ENCODE measurements at places on chromosomes 16 and 17.

- no peak for DNase-seq
Observed at GRCh38 chr17:16258901-16259300, 41.9 kb downstream of the PIGL start.

GRCh38 chr16:55062442-55062841 is 131.8 kb downstream of the IRX5 start:
- DNase-seq = no peak

- DNase-seq = no peak
Observed at GRCh38 chr17:77880711-77881450, 77.6 kb upstream of the TNRC6C start.

DNA sequence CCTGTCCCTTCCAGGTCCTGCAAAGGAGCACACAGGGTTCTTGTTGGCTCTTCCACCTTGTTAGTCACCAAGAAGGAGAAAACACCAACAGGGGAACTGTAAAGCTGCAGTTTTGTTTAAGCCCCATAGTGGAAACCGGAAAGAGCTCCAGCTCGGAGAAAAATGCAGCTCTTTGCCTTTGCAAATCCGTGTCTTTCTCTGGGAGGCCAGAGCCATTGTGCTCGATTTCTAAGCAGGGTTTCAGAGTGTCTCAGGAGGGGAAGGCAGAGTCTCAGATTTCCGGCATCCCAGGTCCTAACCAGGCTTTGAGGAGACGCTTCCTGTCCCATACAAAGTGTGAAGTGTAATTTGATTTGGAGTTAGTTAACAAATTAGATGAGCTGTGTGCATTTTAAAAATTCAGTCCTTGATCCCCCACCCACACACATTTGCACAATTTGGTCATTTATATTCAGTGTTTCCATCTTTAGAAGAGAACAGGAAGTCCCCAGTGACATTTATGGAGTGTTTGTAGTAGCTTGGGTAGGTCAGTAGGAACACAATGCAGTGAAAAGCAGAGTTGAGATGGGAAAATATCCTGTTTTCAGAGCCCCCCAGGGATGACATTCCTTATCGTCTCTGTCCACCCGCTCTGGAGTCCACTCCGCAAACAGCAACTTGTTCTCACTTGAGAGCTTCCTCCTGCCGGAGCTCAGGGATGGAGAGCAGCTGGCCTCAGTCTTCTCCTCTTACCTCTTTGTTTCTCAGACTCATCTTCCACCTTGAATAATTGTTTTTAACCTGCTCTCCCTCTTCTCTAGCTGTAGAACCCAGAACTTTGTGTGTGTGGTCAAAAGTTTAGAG is 331.9 kb downstream of the SEC14L1 start:
- no peak for DNase-seq

DNA sequence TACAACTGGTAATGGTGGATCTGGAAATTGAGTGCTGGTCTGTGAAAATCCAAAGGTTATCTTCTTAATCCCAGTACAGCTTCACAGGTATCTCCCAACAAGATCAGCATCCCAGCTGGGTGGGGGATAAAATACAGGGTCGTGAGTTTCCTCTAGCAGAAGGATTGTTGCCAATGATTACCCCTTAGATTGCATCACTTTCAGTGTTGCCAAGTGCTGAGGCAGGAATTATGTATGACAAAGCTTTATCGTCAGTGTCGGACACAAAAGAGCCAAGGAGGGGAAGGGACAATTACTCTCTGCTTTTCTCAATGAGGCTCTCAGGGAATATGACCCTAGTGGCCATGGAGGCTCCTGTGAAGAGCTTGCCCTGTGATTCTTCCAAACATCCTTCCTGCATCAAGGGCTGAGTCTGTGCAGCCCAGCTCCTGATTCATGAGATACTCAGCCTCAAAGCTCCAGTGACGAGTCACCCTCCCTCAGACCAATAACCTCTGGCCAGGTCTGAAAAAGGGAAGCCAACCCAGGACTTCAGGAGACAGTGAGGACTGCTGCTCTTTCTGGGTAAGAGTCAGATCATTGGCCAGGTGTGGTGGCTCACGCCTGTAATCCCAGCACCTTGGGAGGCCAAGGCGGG is 15.0 kb downstream of the OR1F1 start:
- no peak for DNase-seq

DNA sequence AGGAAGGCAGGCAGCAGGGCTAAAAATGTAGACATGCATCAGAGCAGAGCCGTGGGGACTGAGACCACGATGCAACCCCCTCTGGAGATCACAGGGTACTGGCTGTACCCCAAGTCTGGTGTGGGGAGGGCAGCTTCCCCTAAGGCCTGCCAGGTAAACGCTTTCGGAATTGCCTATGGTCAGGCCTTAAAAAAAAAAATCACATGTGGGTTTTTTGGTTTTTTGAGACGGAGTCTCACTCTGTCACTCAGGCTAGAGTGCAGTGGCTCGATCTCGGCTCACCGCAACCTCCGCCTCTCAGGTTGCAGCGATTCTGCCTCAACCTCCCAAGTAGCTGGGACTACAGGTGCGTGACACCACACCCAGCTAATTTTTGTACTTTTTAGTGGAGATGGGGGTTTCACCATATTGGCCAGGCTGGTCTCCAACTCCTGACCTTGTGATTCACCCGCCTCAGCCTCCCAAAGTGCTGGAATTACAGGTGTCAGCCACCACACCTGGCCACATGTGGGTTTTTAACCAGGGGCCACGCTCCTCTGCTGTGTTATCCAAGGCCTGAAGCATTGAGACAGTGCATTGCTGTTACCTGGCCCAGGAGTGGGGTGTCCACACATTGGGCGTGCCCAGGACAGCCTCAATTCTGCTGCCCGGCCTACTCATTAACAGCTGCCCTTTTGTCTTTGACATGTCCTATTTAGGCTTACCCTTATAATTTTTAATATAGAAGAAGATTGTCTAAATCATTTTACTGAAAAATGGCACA is 50.4 kb downstream of the LITAF start:
- DNase-seq = no peak

- DNase-seq = no peak
Observed at GRCh38 chr17:36066365-36066985, 2.4 kb downstream of the CCL18 start.

DNA sequence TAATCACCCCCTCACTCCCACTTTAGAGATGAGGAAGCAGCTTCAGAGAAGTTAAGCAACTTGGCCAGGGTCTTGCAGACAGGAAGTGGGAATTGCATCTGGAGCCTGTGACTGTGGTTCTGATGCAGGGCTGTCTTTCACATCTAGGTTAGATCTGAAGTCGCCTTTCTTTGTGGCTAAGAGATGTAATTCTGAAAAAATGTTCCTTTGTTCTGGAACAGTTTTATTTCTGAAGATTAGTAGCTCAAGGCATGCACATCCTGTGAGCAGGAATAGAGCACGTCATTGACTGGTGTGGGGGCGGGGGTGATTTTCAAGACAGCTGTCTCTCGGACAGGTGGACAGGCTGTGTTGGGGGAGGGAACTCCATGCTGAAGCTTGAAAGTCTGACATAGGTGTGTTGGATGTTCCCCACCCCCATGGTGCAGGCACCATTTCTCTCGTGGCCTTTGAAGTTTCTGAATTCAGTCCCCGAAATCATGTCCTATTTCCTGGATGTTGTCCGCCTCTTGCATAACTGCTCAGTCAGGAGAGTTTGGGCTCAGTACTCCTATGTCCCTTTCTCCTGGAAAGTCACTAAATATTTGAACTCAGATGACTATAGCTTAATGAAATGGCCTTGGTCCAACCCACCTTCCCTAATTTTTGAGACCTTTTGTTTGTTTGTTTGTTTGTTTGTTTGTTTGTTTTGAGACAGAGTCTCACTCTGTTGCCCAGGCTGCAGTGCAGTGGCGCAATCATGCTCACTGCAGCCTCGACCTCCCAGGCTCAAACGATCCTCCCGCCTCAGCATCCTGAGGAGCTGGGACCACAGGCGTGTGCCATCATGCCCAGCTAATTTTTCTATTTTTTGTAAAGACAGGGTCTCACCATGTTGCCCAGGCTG is 21.0 kb upstream of the HERPUD1 start:
- DNase-seq = peak; percentile 2

GRCh38 chr16:81018496-81018895 is 11.5 kb downstream of the CENPN start:
- no peak for DNase-seq

DNA sequence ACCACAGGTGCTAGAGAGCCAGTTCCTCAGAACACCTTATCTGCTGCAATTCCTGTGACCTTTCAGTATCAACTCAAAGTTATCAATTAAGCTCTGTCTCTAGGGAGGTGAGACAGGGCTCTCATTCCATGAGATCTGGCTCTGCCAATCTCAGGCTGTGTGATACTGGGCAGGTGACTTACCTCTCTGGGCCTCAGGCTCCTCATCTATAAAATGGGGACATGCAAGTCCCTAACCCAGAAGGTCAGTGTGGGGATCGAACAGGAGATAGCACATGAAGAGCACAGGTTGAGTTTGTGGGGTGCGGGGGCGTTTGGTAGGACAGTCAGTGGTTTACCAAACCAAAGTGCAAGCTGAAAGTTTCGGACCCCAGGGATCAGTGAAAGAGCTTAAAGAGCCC is 319.3 kb upstream of the CCL2 start:
- DNase-seq = no peak

DNA sequence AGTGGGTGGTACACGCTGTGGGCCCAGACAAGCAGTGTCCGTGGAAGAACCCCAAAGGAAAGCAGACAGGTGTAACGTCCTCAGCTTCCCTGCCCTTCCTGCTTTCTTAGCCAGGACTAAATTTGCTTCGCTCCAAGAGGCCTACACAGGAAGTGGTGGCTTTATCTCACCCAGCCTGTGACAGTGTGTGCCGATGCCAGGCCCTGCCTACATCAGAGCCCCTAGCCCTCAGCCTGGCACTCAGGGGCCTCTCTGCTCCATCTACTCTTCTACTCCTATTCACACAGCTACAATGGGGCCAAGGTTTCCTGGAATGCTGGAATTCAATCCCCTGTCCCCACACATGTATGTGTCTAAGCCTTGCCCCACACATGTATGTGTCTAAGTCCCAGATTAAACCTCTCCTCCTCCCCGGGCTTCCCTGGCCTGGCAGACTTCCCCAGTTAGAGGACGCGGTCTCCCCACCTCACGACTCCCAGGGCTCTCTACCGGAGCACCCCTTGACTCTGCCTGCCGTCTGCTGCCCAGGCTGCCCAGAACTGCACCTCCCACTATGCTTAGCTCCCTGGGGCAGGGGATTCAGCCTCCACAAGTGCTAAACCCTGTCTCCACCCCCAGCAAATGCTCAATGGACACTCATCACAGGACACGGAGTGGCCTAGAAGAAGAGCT is 8.2 kb downstream of the PGAP3 start:
- no peak for DNase-seq

DNA sequence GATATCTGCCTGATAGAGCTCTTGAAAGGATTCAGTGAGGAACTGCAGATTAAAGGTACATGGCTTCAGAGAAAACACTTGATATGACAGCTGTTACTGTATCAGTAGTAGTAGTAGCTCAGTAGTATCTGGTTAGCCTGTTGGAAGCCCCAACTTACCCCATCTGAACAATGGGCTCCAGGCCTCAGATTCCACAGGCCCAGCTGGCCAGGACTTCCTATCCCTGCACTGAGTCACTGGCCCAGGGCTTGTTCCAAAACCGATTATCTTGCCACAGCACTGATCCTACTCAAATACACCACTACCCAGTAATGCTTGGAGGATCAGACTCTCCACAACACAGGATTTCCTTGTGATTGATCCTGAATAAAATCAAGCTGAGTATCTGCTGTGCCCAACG is 32.6 kb downstream of the DCUN1D3 start:
- no peak for DNase-seq

DNA sequence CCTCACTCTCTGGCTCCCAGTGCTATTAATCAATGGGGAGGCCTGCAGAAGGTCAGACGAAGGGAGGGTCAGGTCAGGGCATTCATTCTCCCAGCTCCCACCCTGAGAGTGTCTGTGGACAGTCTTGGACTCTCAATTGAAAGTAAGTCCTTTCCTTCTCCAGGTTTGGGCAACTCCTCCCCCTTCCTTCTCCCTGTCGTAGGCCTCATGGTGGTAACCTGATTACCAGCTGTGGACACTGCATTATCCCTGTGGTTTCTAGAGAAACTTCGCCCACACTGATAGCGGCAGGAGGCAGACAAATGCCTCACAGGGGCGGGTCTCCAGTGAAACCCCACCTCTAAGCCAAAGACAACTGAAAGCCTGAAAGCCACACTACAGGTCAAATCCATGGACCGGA is 57.7 kb upstream of the SLC25A19 start:
- DNase-seq = peak; percentile 61

- DNase-seq = no peak
Observed at GRCh38 chr16:89117975-89118289, 24.3 kb downstream of the ACSF3 start.

GRCh38 chr17:82930924-82931698 is 91.3 kb upstream of the ZNF750 start:
- no peak for DNase-seq

DNA sequence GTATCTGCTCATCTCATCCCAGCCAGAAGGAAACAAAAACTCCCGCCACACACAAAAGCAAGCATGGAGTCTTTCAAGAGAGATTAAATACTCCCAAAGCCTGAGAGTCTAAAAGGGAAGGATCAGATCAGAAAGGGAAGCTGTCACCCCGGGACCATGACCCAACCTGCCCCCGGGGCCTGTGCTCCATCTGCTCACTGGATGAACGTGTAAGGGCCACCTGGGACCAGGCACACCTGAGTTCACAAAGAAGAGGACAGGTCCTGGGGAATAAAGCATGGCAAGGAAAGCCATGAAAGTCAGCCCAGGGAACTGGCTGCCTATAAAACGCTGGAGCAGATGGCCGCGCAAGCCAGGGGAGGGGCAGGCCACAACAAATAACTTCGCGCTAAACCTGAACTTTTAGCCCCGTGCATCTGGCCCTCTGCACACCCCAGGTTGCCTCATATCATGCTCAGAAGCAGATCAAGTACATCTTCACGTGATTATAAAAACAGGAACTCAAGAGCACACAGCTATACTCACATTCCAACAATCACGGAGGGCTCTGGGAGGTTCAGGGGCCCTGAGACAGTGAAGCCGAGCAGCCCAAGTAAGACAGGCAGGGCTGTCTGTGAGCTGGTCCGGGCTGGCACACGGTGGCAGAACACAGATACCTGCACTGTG is 3.4 kb downstream of the TMEM11 start:
- peak; percentile 86 for DNase-seq

GRCh38 chr16:59988591-59988990 is 1254.5 kb upstream of the GOT2 start:
- no peak for DNase-seq

DNA sequence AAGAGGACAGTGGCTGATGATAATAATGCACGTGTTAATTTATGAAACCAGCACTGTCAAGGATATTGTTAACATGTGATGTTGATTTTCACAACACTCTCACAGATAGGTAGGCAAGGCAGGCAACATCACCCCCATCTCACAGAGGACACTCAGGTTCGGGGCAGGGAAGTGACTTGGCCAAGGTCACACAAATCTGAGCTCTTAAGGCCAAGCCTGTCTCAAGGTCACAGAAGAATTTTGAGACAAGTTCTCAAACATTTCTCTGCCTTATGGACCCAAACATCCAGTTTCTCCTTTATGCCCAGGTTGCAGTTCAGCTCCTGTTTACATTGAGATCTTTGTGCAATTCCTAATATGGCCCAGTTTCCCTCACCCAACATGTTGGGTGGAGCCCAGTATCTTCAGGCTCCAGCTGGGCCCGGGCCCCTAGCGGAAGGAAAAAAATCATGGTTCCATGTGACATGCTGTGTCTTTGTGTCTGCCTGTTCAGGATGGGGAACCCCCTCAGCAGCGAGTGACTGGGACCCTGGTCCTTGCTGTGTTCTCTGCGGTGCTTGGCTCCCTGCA is 1.3 kb downstream of the SLC2A4 start:
- DNase-seq = no peak

- DNase-seq = no peak
Observed at GRCh38 chr16:57374067-57374534, 1.8 kb downstream of the CX3CL1 start.

- DNase-seq = peak; percentile 90
Observed at GRCh38 chr17:45783593-45784292, 377 bp upstream of the CRHR1 start.

- no peak for DNase-seq
Observed at GRCh38 chr16:27444015-27444414, 42.0 kb downstream of the IL21R start.

Data from NCI-H69 (cell line).